Neural crest cell (in vitro differentiated cells): ENCODE measurements at places on chromosomes 13 and 19. TPM values are rescaled to one million over a fixed set of nuclear protein-coding genes. Genes with fewer than 3 reads are reported as not detected.

DNA sequence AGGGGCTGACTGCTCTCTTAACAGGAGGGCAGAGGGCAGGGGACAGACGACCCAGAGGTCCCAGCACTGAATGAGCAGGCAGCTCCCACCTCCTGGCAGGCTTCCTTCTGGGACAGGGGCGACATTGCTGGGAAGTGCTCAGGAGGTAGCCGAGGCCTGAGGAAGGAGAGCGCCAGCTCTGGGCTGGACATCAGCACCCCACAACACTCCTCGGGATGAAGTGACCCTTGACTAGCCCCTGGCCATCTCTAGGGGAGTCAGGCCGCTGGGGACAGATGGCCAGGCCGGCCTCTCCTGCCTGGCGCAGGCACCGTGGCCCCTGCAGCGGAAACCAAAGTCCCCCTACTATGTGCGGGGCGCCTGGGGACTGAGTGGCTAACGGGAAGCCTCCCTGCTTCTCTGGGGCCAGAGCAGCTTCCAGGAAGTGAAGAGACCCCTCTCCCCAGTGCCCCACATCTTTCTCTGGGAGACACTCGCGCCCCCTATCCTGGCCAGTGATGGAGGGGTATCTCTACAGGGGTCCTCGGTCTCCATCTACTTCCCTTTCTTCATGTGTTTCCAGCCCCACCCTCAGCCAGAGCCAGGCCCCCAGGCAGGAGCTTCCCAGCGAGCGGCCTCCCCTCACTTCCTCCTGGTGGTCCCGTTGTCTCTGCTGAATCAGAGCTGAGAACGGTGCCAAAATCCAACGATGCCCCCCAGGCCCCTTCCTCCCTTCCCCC lies 10.1 kb downstream of the PRR36 start:
- DNase-seq, result no peak

DNA sequence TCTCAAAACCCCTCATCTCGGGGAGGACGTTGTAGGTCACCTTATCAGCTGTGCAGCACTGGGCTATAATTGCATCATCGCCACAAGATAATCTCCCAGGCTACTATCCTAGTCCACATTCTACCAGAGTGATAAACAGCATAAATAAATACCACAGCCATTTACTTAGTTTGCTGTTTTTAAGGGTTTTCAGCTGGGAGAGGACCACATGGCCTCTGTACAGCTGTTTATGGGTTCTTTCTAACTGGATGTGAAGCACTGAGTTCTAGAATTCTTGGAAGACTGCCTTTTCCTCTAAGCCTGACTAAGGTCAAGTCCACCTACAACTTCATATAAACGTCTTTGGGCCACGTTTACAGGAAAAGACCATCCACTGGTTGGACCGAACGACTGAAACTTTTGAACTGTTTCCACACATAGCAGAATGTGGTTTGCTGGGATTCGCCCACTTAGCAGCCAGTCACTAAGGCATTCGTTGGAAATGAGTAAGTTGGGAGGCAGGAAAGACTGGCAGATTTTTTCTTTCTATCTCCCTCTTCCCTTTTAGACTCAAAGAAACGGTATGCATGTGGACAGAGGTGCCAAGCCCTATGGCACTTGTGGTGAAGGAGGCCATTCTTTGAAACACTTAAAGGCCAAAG lies 752.5 kb upstream of the SGCG start:
- no peak for DNase-seq

GRCh38 chr13:99486996-99487395 lies 14.3 kb upstream of the TM9SF2 start:
- no peak for DNase-seq

GRCh38 chr13:33322543-33322809 lies 36.9 kb upstream of the STARD13 start:
- DNase-seq, result no peak

THSD1 gene
- total RNA-seq, result 0.75 and 1.1 TPM in 2 replicates

- DNase-seq, result peak; percentile 76
Observed at GRCh38 chr19:14347999-14348889, 33.0 kb upstream of the ADGRE5 start.

PSPN gene
- total RNA-seq, result 4.1 and 4.4 TPM in 2 replicates

GRCh38 chr13:45529758-45530157 lies 65.0 kb downstream of the COG3 start:
- DNase-seq, result no peak

GARIN5A gene
- total RNA-seq, result 1.1 and 1.3 TPM in 2 replicates

FBXW9 gene
- 15.9 and 16.0 TPM in 2 replicates for total RNA-seq

GRCh38 chr13:61695147-61695546 lies 279.5 kb upstream of the PCDH20 start:
- DNase-seq, result no peak

GRCh38 chr19:15323496-15324235 lies 8.7 kb downstream of the BRD4 start:
- DNase-seq, result no peak

IZUMO2 gene
- not detected in 2 replicates for total RNA-seq

DNA sequence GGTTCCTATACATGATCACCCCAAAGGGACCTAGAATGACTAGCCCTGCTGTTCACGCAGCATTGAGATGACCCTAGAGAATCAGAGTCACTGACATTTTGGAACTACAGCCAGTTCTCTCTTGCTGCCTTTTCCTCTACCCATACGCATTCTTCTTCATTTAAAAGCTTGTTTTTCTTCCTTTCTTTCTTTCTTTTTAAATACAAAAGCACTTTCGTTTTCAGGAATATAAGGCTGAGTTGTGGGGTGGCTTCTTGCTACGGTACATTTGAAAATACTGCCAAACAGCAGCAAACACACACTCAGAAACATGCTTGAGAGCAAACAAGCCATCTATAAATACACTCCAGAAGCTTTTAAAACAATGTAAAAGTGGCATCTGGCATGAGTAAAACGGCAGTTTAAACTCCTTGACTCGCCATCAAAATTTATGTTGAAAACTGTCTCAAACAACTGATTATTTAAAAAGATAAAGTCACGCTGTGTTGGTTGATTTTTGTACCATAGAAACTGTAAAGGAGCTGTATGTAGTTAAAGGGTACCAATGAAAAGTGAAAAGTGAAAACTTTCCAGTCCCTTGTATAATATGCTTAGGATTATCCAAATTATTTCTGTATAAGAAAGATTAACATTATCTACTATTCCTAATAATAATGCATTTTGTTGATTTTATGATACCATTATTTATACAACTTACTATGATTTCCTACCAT lies 95.6 kb downstream of the PCDH9 start:
- DNase-seq, result no peak

GRCh38 chr13:93450191-93450621 lies 223.6 kb downstream of the GPC6 start:
- DNase-seq, result no peak

DNA sequence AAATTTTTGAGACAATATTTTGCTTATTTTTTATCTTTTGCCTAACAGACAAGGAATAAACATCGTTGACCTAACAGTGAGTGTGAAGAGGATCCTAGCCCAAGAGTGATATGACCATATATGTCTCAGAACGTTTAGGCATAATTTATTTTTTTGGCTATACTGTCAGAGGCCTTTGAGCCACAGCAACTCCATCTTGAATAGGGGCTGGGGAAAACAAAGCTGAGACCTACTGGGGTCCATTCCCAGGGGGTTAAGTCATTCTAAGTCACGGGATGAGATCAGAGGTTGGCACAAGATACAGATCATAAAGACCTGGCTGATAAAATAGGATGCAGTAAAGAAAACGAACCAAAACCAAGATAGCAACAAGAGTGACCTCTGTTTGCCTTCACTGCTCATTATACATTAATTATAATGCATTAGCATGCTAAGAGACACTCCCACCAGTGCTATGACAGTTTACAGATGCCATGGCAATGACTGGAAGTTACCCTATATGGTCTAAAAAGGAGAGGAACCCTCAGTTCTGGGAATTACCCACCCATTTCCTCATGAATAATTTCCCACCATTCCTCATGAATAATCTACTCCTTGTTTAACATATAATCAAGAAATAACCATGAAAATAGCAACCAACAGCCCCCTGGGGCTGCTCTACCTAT lies 510.9 kb upstream of the PCDH9 start:
- no peak for DNase-seq

INTS6 gene
- 38.1 and 39.2 TPM in 2 replicates for total RNA-seq

DNA sequence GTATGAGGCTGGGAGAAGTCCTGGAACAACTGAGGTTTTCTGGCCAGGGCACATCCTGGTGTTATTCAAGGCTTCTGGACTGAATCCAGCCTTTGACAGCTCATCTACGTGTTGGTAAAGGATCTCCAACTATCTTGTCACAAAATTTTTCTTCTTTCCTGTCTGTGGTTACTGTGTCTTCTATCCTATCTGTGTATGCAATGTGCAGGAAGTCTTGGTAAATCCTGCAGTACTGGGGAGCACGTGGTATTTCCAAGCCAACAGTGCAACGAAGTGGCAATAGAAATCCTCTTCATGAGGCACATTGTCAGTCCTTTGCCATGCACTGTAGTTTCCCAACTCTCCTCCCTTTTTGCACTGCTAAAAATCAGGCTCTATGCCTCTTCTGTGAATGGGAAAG lies 86.7 kb downstream of the ZNF100 start:
- DNase-seq, result no peak

PGLYRP1 gene
- total RNA-seq, result not detected in 2 replicates

- DNase-seq, result no peak
Observed at GRCh38 chr13:60347690-60348089, 49.3 kb upstream of the TDRD3 start.

GRCh38 chr19:2188708-2189385 lies 25.1 kb downstream of the DOT1L start:
- DNase-seq, result no peak

GRCh38 chr19:29596080-29596727 lies 9.9 kb upstream of the POP4 start:
- no peak for DNase-seq

F7 gene
- 1.0 and 1.2 TPM in 2 replicates for total RNA-seq

GRCh38 chr19:48962029-48962848 lies 2.9 kb upstream of the FTL start:
- DNase-seq, result no peak

PINLYP gene
- 9.5 and 11.7 TPM in 2 replicates for total RNA-seq

ZNF625 gene
- total RNA-seq, result 22.8 and 29.0 TPM in 2 replicates

MATK gene
- total RNA-seq, result not detected in 2 replicates

DNA sequence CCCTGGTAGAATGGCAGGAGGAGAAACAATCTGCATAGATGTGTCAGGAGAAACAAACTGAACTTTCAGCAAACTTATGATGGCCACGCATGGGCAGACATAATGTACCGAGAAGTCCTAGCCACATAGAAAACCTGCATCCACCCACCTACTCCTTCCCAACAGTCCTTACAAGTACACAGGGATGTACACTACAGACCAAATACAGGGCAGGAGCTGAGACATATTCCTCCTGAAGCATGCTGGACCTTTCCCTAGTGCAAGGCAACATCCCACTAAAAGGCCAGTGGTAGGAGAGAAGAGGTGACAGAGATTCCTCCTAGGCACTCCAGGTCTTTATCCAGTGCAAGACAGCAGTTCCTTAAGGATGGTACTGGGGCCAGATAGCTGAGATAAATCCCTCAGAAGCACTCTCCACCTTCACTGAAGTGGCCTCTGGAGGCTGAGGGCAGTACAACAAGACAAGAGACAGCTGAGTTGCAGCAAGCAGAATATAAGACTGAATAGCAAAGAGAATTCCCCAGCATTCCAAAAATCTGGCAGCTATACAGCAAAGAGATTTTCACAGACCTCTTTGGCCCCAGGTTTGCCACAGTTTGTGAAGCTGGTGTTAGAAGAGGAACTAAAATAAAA lies 18.3 kb downstream of the VWA8 start:
- no peak for DNase-seq

SLAIN1 gene
- 38.7 and 43.3 TPM in 2 replicates for total RNA-seq

- no peak for DNase-seq
Observed at GRCh38 chr19:34259367-34260095, 5.2 kb downstream of the GARRE1 start.

GRCh38 chr13:78160793-78161192 lies 242.2 kb upstream of the EDNRB start:
- DNase-seq, result no peak
